ENCODE measurements at places on chromosomes 11 and 22. TPM values are rescaled to one million over a fixed set of nuclear protein-coding genes. Genes with fewer than 3 reads are reported as not detected.

The POU2AF3 gene
- polyA plus RNA-seq, result 14.4 TPM

The SCGB2A2 gene
- polyA plus RNA-seq, result not detected

The KCNK4 gene
- not detected for polyA plus RNA-seq

GRCh38 chr11:454801-455565 lies 4.9 kb downstream of the PTDSS2 start:
- no peak for DNase-seq

- DNase-seq, result no peak
These were observed 118.1 kb downstream of the ETS1 start for GRCh38 chr11:128469220-128469619.

The SMC1B gene
- 0.32 TPM for polyA plus RNA-seq

The STK33 gene
- 31.0 TPM for polyA plus RNA-seq

The CABP7 gene
- polyA plus RNA-seq, result 0.13 TPM

DNA sequence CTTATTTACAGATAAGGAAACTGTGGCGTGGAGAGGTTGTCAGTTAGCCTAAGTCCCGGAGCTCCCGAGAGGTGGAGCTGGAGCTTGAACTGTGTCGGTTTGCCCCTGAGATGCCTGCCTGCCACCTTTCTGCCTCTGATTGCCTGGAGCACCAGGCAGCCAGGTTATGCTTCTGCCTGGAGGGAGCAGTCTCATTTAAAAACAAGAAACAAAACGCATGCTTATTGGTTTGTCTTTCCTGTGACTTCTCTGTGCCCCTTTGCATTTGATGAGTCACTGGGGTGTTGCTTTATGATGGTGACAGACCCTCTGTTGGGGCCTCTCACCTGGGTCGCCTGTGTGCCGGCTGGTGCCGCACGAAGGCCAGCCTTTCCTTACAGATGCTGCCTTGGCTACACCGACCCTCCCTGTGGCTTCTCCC lies 12.2 kb downstream of the AP2A2 start:
- DNase-seq, result no peak

The OR8D1 gene
- polyA plus RNA-seq, result not detected

DNA sequence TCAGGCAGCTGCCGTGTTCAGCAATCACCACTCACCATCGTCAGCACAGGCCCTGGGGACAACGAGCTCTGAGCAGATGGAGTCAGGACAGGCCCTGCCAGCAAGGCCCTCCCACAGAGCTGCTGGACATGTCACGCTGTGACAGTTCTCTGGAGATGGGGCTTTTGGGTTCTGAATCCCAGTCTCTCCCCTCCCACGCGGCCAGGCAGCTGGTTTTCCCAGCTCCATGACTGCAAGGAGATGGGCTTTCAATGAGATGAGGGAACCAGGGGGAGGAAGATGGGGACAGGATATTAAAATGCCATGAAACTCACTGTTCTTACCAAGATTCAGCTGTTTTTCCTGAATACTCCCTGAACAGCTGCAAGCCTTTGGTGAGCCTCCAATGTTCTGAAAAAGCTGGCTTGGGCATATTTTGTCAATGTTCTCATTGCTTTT lies 305.9 kb downstream of the BRD1 start:
- no peak for DNase-seq

DNA sequence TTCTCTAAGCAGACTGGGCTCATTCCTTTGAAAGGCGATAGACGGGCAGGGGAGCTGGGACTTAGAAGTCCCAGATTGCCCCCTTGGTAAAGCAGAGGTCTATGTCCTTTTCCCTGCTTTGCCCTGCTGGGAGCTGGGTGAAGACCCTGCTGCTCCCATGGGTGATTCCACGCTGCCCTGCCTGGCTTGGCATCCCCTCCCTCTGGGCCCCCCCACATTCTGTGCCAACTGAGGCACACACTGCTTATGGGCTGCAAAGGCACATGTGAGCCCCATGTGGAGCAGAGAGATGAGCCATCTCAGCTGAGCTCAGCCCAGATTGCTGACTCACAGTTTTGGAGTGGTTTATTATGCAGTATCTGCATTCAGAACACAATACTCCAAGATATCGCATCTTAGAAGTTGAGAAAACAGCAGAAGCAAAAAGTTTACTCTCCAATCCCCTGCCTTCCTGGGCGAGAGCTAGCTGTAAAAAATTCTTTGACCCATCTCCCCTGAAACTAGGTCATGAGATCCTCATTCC lies 127.2 kb downstream of the ST3GAL4 start:
- DNase-seq, result no peak

The CARNS1 gene
- polyA plus RNA-seq, result 3.2 TPM

The CBX6 gene
- 27.7 TPM for polyA plus RNA-seq

- DNase-seq, result peak; percentile 94
These were observed 5.3 kb downstream of the KCNE3 start for GRCh38 chr11:74462009-74462408.

GRCh38 chr11:84526250-84526649 lies 1100.9 kb downstream of the DLG2 start:
- DNase-seq, result no peak

DNA sequence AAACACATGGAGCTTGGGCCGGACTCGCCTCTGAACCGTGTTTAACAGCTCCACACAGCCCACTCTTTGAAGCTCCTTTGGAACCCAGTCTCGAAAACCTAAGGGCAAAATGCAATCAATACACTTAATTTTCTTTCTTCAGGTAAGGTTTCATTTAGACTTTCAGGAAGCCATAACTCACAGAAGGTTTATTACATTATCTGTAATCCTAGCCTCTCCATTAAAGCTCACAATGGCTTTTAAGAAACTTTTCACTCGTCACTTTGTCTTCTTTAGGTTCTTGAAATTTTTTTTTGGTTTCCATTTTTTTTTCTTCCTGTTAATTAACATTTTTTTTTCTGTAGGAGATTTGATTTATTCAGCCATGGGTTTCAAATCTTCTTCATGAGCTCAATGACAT lies 91.3 kb downstream of the ARL14EP start:
- DNase-seq, result no peak

DNA sequence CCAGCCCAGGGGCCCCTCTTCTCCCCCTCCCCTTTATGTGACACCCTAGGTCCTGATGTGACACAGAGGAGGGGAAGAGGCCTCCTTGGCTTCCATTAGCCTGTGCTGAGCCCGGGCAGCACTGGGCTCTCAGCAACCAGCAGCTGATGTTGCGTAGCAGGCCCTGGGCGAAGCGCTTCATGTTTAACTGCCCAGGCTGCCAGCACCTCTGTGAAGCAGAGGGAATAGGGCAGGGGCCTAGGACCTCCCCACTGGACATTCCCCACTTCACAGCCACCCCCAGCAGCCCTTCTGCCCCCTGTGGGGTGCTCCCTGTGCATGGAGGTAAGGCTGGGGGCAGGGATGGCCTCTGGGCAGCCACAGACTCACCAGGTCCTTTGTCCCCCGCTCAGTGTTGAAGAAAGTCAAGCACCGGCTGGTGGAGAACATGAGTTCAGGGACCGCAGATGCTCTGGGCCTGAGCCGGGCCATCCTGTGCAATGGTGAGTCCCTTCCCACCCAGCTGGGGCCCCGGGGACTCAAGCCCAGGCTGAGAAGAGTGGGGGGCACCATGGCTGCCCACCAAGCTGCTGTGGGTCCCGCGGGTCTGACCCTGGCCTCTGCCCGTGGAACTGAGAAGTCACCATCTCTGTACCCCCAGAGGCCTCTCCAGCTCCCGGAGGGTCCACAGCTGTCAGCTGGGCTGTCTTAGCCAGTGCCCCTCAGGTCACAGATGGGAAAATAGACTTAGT lies 11.6 kb downstream of the PICK1 start:
- no peak for DNase-seq

DNA sequence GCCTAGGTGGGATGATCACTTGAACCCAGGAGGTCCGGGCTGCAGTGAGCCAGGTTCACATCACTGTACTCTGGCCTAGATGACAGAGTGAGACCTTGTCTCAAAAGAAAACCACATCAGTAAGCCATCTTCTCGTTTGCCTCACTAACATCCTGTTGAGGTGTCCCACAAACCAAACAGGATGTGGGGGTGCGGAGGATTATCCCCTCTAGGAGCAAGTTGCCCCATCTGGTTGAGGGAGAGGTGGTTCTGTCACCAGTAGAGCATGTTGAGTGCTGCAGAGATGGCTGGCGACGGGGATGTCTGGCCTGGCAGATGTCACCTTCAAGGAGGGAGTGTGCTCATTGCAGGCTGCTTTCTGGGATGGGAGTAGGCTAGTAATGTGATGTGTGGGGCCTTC lies 72.4 kb downstream of the ZNRF3 start:
- no peak for DNase-seq

The SLC17A6 gene
- not detected for polyA plus RNA-seq

GRCh38 chr11:1121331-1121812 lies 36.4 kb upstream of the MUC5AC start:
- DNase-seq, result peak; percentile 69

The KLHL35 gene
- 1.2 TPM for polyA plus RNA-seq

- DNase-seq, result no peak
These were observed 6.7 kb downstream of the ANKRD13D start for GRCh38 chr11:67295846-67296245.

The CHID1 gene
- polyA plus RNA-seq, result 95.7 TPM

The NLRP10 gene
- not detected for polyA plus RNA-seq

The ABTB2 gene
- 5.0 TPM for polyA plus RNA-seq

DNA sequence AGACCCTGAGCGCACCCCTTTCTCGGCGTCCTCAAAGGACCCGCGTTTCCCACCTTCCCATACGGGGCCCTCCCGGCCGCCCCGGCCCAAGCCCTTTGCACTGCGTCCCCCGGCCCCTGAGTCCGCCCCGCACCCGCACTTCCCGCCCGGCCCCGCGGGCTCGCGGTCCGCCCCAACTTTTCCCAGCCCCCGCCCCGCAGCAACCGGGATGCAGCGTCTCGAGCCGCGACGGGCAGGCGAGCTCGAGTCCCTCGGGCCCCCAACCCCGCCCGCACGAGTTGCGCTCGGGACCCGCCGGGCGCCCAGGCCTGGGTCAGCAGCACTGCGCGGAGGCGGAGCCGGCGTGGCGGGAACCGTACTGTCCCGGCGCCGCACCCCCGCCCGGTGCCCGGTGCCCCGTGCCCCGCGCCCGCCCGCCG lies 371 bp downstream of the SMCO4 start:
- peak; percentile 37 for DNase-seq

The HEPN1 gene
- 0.15 TPM for polyA plus RNA-seq

- DNase-seq, result no peak
These were observed 239.2 kb downstream of the METTL15 start for GRCh38 chr11:28347371-28347770.

The TYMP gene
- 2.7 TPM for polyA plus RNA-seq

The OR8A1 gene
- polyA plus RNA-seq, result not detected

- DNase-seq, result no peak
These were observed 529.5 kb downstream of the SOX6 start for GRCh38 chr11:15826826-15827225.

The CASP5 gene
- not detected for polyA plus RNA-seq

GRCh38 chr22:40726514-40726913 lies 47.2 kb downstream of the MCHR1 start:
- no peak for DNase-seq

DNA sequence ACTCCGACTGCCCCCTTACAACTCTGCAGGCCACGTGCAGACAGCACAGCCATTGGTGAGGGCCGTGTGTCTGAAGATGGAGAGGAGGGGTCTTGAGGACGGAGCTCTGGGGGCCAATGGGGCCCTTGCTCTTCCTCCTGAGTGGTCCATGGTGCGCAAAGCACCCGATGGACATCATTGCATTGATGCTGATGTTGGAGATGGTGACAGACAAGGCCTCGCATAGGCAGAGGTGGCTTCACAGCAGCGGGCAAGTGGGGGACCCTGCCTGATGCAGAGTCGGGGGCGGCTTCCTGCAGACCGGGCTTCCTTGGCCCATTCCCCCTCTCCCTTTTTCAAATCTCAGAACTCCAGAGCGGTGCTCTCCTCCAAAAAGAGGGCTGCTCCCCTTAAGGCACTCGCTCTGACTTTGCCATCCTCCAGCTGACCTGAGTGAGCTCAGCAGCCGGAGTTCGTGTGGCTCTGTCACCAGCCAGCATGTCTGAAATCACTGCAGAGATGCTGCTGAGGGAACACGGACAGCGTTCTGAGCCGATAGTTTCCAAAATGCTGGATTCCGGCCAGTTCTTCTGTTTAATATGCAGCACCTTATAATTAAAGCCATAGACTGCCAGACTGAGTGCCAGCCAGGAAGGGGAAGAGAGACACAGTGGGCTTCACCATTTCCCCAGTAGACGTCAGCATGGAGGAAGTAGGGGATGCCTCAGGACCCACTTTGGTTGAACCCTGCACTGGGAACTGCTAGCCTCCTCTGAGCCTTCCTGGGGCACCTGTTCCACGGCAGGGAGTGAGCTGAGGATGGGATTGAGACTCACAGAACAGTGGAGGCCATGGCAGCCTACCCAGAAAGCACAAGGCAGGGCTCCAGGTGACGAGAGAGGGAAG lies 278.2 kb downstream of the BRD1 start:
- DNase-seq, result peak; percentile 10

DNA sequence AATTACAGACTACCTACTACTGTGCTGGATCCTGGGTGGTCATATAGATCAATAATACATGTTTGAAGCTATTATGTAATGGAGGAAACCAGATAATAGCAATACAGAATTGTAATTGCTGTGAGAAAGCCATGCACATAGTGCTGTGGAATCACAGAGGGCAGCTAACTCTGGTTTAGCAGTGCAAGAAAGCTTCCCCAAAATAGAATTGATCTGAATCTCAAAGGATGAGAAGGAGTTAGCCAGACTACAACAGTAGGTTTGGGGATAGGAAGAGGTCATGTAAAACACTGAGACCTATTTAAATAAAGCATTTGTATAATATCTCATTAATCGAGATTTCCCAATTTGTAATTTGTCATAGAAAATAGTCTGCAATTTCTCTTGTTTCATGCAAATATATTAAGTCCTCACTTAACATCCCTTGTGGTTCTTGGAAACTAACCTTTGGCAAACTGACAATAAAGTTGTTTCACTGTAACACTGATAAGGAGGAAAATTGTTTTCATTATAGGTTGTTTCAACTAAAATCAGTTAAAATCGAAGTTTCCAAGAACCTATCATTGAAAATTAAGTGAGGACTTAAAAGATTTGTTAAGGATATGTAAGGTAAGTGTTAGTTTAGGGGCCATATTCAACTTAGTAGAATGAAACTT lies 7.6 kb downstream of the C11orf58 start:
- no peak for DNase-seq

- no peak for DNase-seq
These were observed 17.6 kb downstream of the ALKBH8 start for GRCh38 chr11:107547961-107548360.

DNA sequence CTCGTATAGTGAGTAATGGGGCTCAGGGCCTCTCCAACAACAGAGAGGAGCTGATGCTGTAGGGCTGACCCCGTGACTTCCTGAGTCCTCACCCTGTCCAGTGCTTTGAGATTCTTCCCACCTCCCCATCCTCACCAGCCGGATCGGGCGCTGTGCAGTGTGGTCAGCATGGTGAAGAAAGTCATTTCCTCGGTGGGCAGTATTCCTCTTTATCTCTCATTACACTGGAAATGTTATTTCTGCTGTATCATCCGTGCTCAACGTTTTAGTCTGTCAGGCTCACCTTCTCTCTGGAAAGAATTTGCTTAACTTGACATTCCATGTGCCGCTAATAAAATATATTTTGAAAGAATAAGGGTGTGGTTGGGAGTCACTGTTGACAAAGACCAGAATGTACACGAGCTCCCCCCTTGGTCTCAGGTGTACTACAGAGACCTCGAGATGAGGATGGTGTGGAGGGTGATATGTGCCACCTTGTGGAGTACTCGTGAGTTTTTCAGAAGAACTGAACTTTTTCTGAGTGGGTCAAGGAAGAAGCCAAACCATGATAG lies 25.7 kb upstream of the SCGB1A1 start:
- DNase-seq, result no peak

The YPEL4 gene
- 6.8 TPM for polyA plus RNA-seq
